HT1080 (cell line): ENCODE measurements at places on chromosomes 1 and 21.

DNA sequence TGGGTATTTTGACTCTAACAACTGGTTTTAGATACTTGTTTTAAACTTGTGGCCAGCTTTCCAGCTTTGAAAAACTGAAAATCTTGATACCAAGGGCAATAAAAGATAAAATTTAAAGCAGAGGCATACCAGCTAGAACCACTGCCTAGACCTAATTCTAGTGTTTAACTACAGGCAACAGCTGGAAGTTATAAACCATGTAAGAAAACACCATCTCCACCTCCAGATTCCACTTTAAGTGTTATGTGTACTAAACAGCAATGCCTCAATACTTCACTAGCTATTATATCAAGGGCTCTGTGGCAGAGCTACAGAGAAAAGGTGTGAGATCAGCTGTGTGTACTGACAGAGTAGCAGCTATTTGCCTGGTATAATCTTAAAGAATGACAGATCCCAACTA, 69.5 kb downstream of the LPAR3 start:
- DNase-seq, result no peak

DNA sequence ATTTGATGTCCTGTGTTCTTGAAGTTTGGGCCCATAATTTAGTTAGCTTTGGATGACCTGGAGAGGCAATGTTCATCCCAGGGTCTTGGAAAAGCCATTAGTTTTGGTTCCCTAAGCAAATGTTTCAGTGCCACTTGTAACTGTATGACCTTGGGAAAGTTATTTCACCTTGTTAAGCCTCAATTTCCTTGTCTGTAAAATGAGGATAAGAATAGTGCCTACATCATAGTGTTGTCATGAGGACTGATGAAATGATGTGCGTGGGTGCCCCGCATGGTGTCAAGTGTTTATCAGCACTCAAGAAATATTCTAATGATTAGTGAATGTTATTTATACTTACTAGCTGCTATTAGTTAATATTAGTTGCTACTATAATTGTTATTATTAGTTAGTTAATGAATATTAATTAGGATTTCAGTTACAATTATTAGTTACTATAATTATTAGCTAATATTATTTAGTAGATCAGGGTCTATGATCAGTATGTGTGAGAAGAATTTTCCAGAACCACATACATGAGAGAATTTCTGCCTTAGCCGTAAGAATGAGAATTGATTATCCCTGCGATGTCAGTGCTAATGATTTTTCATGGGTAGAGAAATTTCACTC, 1.9 kb downstream of the SH3BGR start:
- no peak for DNase-seq

GRCh38 chr1:6591222-6591621, 11.4 kb downstream of the ZBTB48 start:
- DNase-seq, result no peak

DNA sequence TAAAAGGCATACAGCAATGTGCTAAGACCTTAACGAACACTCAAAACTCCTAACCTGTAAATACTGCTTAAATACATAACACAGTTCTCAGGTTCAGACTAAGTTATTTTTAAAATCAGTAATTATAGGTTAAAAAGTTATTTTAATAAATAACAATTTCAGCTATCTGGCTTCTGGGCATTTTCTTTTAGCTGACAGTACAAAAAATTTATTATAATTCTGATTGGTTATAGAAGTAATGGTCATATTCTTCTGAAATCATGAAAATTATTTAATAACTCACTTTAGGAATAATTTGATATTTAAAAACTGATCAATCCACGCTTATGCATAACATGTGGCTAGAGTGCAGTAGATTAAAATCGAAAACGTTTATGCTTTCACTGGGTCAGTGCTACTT, 10.7 kb downstream of the RGS18 start:
- DNase-seq, result no peak

GRCh38 chr1:201084295-201084694, 27.9 kb downstream of the CACNA1S start:
- DNase-seq, result no peak

DNA sequence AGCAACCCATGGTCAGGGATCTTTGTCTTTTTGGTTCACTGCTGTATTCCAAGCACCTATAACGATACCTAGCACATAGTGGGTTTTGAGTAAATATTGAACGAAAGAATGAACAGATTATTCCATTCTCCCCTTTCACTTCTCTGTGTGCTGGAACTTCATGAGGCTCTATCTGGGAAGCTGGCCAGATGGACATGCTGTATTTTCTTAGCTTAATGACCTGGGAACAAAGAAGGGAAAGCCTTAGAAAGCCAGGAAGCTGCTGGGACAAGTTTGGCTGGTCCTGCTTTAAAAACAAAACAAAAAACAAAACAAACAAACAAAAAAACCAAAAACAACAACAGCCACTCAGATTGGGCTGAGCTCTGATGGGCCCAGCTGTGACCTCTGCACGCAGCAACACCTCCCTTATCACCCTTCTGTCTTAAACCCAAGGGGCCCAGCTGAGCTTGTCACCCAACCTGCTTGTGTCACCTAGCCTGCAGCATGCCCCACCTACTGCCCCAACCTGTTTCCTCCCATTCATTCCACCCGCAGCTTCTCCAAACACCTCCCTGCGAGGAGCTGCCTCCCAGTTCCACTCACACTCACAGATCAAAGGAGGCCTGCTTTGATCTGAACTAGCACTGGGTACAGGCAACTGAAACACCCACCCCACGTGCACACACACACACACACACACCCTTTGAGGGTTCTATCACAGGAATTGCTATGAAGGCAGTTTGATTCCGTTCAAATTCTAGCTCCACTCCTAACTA, 37.1 kb downstream of the SLC30A1 start:
- no peak for DNase-seq
